CD4-positive, alpha-beta T cell treated with Interleukin-17A for 1 hour (primary cell): ENCODE measurements at places on chromosomes 7 and 10.
A peak's percentile ranks its signal among the peaks of the same experiment; 100 is the strongest.

DNA sequence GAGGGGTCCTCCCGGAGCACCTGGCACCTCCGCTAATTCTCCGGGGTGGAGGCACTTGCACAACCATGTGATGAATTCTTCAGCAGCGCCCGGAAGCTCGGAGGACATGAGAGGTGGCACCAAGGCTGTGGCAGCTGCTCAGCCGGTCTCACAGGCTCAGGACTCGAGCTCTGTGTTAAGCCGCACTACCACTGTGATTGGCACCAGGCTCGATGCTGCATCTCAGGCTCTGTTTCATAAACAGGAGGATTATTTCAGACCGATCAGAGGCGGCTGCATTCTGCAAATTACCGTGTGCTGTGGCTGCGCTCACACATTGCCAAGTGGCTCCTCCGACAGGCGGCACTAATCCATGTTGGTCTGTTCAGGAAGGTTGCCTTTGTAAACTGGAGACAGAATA is 495.2 kb downstream of the DNAJB6 start:
- no peak for DNase-seq

DNA sequence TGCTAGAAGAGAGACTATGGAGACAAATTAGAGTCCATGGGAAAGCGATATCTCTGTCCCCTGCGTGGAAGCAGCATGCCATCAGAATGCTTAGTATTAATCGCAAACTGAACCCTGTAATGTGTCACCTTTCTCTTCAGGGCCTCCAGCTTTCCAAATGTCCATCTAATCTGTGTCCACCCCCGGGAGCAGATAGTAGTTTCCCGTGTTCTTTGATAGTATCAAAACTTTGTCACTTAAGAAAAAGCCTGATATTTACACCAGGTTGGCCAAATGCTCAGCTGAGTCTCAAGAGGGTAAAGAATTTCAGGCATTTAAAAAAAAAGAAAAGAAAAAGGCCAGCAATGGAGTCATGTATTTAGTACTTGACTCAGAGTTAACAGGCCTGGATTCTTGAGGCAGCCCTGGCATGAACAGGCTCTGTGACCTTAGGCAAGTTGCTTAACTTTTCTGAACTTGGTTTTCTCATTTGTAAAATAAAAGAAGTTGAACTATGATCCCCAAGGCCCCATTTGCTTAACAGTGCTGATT is 10.4 kb upstream of the GSAP start:
- no peak for DNase-seq

- no peak for DNase-seq
Observed at GRCh38 chr10:38174336-38174735, 80.2 kb downstream of the ZNF37A start.

DNA sequence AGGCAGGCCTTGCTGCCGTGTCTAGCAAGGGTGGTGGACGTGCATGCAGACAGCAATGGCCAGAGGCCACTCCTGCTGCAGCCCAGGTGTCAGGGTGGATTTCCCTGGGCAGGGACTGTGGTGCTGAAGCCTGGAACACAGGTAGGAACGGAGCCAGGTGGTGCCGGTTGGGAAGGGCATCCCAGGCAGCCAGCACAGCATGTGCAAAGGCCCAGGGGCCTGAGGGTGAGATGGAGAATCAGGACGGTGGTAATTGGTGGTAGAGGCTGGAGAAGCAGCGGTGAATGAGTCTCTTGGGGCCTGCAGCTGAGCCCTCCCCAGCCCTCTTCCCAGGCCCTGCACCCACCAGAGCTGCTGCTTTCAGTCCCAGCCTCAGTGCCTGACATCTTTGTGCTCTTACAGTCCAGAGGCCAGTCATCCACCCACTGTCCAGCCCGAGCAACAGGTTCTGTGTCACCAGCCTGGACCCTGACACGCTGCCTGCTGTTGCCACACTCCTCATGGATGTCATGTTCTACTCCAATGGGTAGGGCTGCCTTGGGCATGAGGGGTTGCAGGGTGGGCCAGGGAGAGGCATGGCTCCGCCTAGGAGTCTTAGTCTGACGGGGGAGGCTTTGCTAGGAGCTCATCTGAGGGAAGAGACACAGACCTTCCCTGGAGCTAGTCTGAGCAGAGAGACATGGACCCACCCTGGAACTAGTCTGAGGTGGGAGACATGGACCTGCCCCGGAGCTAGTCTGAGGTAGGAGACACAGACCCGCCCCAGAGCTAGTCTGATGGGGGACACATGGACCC is 54.3 kb downstream of the CASTOR2 start:
- no peak for DNase-seq

DNA sequence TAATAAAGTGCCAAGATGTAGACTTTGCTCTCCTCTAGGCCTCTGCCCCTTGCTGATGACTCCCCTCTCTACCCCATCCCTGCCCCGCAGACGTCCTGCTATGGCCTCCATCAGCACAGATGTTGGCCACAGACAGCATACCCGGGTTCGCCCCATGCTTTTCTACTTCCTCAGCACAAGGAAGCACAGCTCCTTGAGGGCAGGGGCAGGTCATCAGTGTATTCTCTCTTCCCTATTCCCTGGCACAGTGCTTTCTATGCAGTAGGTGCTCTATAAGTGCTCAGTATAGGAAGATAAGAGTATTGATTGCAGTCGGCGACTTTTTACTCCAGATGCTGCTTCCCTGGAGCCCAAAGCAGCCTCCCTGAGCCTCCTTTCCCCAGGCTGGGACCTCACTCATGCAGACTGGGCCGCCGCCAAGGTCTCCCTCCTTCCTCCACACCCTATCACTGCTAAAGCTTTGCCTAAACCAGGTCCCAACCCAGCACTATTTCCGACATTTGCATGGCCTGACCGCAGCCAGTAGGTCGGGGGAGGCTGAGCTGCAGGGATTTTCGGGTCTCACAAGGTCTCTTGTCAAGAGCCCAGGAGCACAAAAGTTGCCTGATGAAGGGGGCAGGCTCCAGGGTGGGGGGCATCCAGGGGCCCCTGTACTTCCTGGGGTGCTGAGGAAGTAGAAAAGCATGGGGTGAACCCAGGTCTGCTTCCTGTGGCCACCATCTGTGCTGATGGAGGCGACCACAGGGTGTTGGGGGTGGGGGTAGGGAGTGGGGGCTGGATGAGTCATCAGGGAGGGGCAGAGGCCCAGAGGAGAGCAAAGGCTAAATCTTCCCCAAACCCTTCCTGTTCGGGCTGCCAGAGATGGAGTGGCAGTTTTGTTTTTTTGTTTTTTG is 8.0 kb downstream of the CALHM3 start:
- peak; percentile 84 for DNase-seq

GRCh38 chr7:514651-515598 is 4.7 kb downstream of the PDGFA start:
- DNase-seq, result no peak

DNA sequence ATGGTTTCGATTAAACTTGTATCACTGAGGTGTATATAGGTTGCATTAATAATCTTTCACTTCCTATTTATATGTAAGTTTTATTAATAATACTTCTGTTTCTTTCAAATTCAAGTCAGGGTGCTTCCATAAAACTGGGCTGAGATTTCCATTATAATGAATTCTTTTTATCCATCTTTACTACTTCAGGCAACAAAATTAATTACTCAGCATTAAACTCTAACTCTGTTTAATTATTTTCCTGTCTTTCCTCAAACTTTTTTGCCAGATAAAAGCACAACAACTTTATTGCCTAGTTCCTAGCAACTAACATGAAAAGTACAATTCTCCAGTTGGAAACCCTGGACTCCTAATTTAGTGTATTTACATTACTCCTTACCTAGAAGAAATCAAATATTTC is 3.0 kb upstream of the MINDY3 start:
- DNase-seq, result no peak

GRCh38 chr10:91313796-91314485 is 93.5 kb downstream of the PCGF5 start:
- DNase-seq, result no peak

- no peak for DNase-seq
Observed at GRCh38 chr7:104604706-104605105, 276.3 kb downstream of the LHFPL3 start.

GRCh38 chr7:1646957-1647891 is 22.9 kb upstream of the ELFN1 start:
- DNase-seq, result no peak

DNA sequence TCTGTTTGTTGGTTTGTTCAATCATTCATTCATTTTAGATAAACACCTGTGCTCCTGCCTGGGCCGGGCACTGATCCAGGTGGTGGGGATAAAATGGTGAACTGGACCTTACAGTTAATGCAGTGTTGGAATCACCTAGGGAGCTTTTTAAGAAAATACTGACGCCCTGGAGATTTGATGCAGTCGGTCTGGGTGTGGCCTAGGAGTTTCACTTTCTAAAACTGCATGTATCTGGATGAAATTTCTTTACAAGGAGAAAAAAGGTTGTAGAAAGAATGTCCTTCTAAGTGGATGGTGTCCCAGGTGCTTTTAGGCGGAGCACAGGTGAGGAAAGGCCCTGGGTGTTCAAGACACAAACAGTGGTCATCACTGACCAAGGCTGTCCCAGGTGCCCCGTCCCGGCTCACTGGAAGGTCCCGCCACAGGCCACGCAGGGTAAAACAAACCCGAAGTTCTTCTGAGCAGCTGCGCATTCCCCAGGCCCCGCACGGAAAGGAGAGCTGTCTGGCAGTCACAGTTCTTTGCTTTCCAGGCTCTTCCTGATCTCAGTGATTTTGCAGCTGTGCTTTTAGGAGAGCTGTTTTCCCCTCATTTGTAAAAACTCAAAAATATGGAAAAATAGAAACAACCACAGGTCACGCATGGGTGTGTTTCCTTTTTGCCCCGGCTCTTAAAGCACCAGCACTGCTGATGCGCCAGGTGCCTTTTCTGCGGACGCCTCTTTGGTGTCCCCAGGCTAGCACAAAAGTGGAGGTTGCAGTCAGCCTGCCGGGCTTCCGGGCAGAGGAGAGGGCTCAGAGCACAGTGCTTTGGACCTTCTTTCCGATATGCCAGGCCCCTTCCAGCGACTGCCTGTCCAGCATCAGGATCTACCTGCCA is 161.9 kb downstream of the GRK5 start:
- DNase-seq, result no peak

DNA sequence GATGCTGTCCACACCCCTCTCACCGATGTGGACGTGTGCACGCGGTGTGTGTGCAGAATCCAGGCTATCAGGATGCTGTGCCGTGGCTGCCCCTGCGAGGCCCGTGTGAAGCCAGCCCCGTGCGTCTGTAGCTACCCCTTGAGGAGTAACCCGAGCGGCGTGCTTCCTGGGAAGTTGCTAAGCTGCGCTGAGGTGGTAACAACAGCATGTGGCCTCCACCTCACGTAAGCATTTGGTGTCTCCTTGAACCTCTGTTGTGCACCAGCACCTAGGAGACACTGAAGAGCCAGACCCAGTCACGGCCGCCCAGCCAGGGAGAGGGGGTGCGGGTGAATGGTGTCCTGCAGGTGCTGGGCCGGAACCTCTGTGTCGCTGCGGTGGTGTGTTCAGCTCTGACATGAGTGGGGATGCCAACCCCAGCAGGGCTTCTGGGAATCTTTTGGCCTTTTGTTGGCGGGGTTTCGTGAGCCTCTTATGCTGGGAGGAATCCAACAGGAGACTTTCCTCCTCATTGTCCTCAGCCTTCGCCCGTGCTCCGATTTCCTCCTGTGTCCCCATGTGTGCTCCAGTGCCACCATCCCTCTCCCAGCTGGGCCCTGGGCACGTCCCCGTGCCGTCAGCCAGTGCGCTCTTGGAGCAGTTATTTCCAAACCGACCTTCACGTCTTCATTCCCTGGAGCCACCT is 60.4 kb downstream of the DNAJB6 start:
- DNase-seq, result no peak

DNA sequence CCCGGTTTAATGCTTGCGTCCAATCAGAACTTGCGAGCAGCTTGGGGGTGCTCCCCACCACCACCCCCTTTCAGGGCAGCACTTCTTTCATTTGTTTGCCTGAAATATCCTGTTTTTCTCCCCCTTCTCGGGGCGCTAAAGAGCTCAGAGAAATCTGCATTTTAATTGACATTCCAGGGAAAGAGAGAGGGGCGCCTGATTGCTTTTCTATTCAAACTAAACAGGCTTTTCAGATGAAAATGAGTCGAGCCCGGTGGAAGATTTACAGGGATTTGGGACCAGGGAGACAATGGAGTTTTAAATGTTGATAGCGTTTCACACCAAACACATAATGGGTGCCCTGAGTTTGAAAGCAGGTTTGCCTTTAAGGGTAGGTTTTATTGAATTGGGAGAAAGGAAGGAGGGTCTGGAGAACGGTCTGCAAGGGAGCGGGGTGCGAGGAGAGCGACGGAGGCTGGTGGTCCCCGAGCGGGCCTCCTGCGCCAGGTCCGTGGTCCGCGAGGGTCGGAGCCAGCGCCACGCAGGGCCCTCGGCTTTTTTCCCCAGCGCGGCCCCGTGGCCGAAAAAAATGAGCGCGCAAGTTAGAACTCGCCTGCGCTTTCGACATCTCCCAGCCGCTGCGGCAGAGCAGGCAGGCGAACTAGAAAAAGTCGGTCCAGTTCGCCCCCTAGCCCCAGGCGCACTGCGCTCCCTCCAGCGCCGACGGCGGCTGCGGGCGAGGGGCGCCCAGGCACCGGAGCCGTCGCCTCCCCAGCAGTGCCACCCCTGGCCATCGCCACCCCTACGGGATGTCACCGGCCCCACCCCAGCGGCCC is 1.3 kb downstream of the FGFR2 start:
- DNase-seq, result no peak

- no peak for DNase-seq
Observed at GRCh38 chr7:45026013-45026412, 26.0 kb downstream of the CCM2 start.

DNA sequence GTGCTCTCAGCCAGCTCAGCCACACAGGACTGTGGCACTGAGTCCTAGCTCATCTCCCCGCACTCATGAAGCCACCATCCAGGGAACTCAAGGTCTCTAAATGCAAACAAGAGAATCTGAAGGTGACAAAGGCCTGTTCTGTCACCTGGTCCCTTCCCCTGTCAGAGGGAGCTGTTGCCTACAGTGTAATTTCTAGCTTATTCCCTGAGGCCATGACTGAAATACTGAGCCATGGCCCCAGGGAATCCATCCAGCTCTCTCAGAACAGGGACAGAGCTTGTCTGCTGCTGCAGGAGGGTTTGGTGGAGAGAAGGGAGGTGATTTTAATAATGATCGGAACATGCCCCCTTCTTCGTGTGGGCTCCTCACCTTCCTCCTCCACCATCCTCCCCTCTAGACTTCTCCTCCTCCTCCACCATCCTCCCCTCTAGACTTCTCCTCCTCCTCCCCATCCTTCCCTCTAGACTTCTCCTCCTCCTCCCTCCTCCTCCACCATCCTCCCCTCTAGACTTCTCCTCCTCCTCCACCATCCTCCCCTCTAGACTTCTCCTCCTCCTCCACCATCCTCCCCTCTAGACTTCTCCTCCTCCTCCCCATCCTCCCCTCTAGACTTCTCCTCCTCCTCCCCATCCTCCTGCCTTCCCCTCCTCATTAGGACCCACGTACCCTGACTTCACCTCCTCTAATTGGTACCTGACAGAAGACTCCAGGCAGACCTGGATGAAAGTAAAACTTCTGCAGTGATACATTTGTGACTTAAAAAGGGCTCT is 338.0 kb upstream of the MKI67 start:
- no peak for DNase-seq

DNA sequence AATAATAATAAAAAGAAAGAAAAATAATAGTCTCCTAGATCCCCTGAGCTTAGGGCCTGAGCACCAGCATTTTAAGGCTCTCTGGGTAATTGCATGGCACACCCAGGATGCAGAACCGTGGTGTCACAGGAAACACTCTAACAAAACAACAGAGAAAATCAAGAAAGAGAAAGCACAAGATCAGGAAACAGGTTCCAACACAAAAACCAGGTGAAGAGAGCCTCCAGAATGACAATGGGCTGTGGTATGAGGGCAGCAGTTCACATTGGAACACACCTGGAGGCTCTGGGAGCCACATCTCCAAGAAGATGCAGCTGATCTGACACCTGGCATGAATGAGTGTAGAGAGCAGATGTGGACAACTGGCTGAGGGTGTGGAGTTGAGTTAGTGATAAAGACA is 7.1 kb downstream of the MMRN2 start:
- DNase-seq, result peak; percentile 24
